ENCODE measurements at places on chromosomes 13 and 19. TPM values are rescaled to one million over a fixed set of nuclear protein-coding genes. Genes with fewer than 3 reads are reported as not detected.

The ZNF784 gene
- polyA plus RNA-seq: 13.0 TPM

The MEIS3 gene
- polyA plus RNA-seq: 4.1 TPM

The ZNF816 gene
- polyA plus RNA-seq: 3.0 TPM

The ERICH4 gene
- not detected for polyA plus RNA-seq

The ZNF227 gene
- 5.2 TPM for polyA plus RNA-seq

The ZBTB32 gene
- polyA plus RNA-seq: not detected

The ZSCAN18 gene
- polyA plus RNA-seq: 63.7 TPM

The ZNF888 gene
- 1.00 TPM for polyA plus RNA-seq

The NLRP5 gene
- polyA plus RNA-seq: not detected

The OLFM4 gene
- polyA plus RNA-seq: 0.52 TPM

The IZUMO1 gene
- polyA plus RNA-seq: 0.34 TPM

The OR4F17 gene
- polyA plus RNA-seq: not detected

The SMIM44 gene
- polyA plus RNA-seq: not detected

The DNASE2 gene
- 19.2 TPM for polyA plus RNA-seq

The ZNF836 gene
- 3.4 TPM for polyA plus RNA-seq

The ZSCAN4 gene
- 0.16 TPM for polyA plus RNA-seq

The POMP gene
- polyA plus RNA-seq: 147 TPM

The CGB2 gene
- polyA plus RNA-seq: not detected

The MCEMP1 gene
- polyA plus RNA-seq: 0.50 TPM

The ZNF726 gene
- 0.41 TPM for polyA plus RNA-seq

The ZNF177 gene
- 2.2 TPM for polyA plus RNA-seq

The SLC10A2 gene
- not detected for polyA plus RNA-seq

The CYP4F8 gene
- polyA plus RNA-seq: not detected

The IL4I1 gene
- polyA plus RNA-seq: 0.29 TPM

The DGKH gene
- polyA plus RNA-seq: 2.0 TPM

The NMRK2 gene
- polyA plus RNA-seq: 1,838 TPM

The MAST1 gene
- polyA plus RNA-seq: 0.20 TPM

The ZNF844 gene
- 5.6 TPM for polyA plus RNA-seq

The ERVV-1 gene
- polyA plus RNA-seq: not detected

The TGFBR3L gene
- polyA plus RNA-seq: 2.4 TPM

The GFY gene
- polyA plus RNA-seq: not detected

The UPK1A gene
- not detected for polyA plus RNA-seq

The ZNF808 gene
- 9.0 TPM for polyA plus RNA-seq

The KLHL1 gene
- not detected for polyA plus RNA-seq
